ENCODE measurements at places on chromosomes 16 and 17.
A peak's percentile ranks its signal among the peaks of the same experiment; 100 is the strongest.

DNA sequence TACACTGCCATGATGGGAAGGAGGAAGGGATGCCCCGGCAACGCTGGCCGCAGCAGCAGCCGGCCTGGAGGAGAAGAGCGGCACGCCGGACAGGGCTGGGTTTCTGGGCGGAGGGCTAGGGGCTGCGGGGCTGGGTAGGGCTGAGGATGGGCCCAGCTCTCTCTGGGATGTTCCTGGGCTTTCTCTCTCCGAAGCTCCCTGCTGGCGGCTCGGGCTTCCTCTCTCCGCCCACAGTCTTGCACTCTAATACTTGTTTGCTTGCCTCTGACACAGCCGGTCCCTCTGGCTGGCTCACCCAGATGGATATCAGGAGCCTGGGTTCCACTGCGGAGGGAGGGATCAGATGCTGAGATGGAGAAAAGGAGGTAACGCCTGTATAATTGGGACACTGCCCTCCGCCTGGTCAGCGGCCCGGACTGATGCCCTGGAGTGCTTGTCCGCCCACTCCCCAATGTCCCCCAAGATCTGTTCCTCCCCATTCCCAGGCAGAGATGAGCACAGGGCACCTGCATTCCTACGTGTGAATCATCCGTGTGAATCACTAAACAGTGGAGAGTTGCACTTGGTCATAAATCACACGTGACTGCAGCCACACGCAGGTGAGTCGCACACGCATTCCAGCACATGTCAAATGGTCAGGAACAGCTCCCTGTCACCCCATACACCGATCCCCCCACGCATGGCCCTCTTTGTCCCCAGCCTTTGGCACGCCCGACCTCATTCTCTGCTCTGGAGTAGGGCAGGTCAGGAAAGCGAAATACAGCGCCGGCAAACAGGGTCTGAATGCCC is at the start of gene ALOXE3:
TSS of gene ALOXE3 (minus strand) at position 535 of the 789 bp plus-strand sequence. CDS start at position 11, 524 bp downstream.
- peak; percentile 79 for DNase-seq

- DNase-seq: no peak
Observed at GRCh38 chr17:75629157-75629556, 4.1 kb upstream of the SMIM5 start.

DNA sequence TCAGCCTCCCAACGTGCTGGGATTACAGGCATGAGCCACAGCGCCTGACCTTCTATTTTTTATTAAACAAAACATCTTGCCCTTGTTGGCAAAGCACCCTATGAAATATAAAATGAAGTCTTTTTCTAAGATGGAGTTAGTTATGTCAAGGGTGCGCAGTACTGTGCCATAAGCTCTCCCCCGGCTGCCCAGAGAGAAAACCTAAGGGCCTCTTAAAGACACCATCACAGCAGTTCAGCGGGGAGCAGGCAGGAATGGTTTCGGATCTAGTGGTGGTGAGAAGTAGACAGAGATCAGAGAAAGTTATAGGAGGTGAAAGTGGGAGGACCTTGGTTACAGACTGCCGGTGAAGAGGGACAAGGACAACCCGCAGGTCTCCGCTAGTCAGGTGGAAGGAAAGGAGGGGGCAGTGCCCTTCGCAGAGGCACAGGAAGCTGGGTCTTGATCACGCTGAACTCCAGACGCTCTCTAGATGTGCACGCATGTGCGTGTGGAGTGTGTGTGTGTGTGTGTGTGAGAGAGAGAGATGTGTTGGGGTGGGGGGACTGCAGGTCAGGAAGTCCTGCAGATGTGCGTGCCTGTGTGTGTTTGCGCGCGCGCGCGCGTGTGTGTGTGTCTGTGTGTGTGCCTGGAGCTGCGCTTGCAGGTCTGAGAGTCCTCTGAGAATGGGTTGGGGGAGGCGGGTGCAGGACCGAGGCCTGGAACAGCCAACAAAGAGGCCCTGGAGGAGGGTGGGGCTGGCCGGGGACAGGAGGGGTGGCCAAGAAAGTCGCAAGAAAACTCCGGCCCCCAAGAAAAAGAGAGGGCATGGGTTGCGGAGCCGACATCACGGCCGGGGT is 748 bp upstream of the CMTM3 start:
- peak; percentile 86 for DNase-seq

DNA sequence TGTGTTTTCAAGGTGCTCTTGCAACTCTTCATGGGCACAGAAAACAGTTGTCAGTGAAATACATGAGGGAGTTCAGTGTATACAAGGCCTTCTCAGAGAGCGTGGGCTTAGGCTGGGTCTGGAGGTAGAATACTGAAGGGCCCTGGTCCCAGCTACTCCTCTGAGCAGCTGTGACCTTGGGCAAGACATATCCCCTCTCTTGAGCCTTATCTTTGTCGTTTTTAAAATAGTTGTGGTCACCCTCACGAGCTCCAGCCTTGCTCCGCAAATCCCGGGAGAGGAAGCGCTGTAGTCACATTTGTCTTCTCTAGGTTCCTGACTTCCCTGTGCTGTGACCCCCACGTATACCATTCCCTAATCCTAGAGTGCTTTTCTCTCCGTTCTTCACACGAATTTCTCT is 3.6 kb downstream of the ZNRF1 start:
- DNase-seq: no peak

- DNase-seq: no peak
Observed at GRCh38 chr17:71339206-71339605, 781.6 kb upstream of the SOX9 start.

DNA sequence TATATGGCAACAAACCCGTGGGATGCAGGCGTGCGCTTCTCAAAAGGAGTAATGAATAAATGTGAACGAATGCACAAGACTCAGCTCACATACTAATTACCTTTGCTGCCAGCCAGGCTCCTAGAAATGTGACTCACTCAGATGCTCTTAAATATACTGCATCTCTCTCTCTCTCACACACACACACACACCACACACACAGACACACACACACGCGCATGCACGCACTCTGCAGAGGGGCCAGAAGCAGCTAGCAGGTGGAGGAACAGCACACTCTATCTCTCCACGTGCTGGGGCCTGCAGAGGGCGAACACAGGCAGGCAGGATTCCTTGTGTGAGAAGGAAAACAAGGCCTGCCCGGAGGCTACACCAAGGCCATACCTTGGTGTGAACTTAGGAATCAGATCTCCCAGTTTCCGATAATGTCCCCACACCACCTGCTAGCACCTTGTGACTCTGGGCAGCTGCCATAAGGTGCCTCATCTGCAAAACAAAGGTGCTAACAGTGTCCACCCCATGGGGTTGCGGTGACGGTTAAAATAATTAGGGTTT is 5.3 kb downstream of the GPRC5B start:
- no peak for DNase-seq

- no peak for DNase-seq
Observed at GRCh38 chr17:68458260-68459036, 1.2 kb upstream of the WIPI1 start.

- peak; percentile 65 for DNase-seq
Observed at GRCh38 chr17:58577696-58578095, 63.3 kb upstream of the MTMR4 start.

DNA sequence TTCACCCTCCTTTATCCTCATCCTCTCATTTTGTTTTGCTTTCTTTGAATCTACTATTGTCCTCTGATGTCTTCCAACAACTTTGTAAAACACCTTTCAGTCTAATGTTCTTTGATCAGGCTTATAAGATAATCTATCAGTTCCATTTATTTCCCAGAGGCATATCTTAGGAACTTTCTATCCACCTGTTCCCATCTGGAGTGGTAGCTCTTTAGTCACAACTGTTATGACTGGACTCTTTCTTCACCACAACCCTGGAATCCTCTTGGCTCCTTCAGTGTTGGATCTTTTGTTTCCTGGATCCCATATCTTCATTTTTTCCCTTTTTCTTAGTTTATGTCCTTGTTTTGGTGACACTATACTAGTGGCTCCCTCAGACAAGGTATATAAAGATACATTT is 23.5 kb downstream of the RPS6KB1 start:
- no peak for DNase-seq

DNA sequence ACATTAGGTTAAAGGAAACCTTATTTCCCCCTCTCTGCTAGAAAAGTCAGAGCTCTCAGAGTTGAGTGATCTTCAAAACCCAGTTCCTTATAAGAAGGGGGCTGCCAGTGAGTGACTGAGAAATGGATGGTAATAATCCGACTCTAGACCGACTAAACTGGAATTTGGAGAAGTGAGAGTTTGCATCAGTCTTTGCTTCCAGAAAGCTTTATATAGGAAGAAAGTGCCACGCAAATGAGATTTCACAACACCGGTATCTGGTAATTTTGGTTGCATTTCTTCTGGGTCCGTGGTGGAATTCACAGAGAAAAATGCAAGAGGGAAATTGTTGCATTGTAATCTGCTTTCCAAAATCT is 271.4 kb downstream of the MAF start:
- no peak for DNase-seq

- DNase-seq: no peak
Observed at GRCh38 chr16:86635176-86635876, 57.0 kb downstream of the FOXL1 start.

DNA sequence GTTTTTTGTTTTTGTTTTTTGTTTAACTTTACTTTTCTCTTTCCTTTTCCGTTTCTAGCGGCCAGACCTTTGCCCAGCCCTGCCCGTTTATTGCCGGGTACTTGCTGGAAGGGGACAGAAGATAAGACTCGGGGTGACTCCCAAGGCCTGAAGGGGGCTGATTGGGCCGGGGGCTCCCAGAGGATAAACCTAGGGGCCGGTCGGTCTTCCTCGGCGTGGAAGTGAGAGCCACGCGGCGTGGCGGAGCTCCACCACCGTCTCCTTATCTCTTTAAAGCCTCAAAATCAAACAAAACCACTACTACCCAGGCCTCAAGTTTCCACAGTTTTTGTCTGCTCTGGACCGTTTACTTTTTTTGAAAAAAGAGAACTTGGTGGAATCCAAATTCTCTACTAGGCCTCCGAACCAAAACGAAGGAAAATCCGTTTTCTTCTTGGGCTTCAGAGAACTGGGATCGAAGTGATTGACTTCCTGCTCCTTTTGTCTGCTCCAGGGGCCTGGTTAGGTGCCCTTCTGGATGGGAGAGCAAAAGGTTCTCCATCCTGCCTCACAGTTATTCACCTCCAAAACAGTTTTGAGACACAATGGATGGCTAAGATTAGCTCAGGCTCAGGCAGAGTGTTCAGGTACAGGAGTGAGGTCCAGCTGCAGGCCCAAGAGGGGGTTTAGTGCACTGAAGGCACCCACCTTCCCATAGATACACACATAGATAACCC is 8.5 kb upstream of the HOXB9 start:
- peak; percentile 44 for DNase-seq

DNA sequence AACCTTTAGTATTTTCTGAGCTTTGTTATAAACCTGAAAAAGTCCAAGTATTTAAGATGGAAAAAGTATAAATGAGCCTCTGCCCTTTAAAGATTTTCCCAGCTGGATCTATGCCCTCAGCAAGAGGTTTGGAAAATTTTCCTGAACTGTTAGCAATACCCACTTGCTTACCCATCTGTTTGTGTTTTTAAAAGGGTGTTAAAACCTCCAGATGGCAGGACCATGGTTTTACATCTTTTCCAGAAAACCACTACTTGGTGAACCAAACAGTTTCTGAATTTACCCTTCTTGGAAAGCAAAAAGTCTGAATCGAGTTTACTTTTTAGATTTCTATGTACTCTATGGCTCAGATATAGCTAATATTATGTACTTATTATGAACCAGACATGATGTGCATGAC is 719 bp downstream of the PMFBP1 start:
- no peak for DNase-seq

- DNase-seq: no peak
Observed at GRCh38 chr17:14203388-14203787, 33.3 kb downstream of the CDRT15 start.

- no peak for DNase-seq
Observed at GRCh38 chr17:82012640-82013295, 9.9 kb downstream of the CENPX start.

GRCh38 chr16:84331998-84332780 is 36.1 kb upstream of the ATP2C2 start:
- no peak for DNase-seq

GRCh38 chr17:10716218-10716617 is 13.6 kb downstream of the TMEM220 start:
- DNase-seq: no peak

- DNase-seq: peak; percentile 75
Observed at GRCh38 chr16:88856122-88856827, 472 bp downstream of the GALNS start.

DNA sequence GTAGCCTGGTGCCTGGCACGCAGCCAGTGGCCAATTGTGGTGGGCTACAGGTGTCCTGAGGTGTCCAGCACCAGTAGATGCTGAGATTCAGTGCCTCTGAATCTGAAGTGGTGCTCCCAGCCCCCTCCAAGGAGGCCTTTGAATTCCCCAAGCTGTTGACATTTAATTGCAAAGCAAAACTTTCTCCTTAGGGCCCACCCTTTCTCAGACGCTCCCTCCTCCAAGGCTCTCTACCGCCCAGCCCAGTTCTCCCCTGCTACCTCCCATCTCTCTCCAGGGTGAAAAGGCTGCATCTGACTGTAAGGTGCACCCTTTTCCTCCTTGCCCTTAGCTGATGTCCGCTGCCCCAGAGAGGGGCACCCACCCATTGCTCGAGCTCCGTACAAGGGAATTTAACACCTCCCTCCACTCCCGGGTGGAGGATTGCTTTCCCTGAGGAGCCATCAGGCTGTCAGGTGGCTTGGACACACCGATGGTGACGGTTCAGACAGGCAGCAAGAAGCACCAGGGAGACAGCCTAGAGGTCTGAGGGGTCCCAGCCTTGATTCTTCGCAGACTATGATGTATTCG is 1.7 kb downstream of the BEAN1 start:
- no peak for DNase-seq

DNA sequence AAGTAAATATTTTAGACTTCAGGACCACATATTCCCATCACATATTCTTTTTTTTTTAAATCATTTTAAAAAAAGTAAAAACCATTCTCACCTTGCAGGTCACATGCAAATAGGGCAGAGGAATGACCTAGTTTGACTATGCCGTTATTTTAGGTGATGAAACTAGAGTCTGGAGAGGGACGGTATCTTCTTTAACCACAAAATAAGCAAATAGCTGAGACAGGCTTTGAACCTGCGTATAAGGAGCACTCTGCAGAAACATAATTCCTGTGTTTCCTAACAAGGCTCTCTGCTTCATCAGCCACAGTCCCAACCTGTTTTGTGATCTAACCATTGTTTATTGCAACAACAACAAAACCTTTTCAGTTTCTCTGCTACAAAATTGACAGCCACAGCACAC is 121.5 kb downstream of the PCTP start:
- DNase-seq: no peak

GRCh38 chr16:65353183-65353582 is 231.3 kb upstream of the CDH11 start:
- no peak for DNase-seq

Data from ecto neural progenitor cell (in vitro differentiated cells).